ENCODE measurements at places on chromosomes 6 and 20.
A peak's percentile ranks its signal among the peaks of the same experiment; 100 is the strongest.

DNA sequence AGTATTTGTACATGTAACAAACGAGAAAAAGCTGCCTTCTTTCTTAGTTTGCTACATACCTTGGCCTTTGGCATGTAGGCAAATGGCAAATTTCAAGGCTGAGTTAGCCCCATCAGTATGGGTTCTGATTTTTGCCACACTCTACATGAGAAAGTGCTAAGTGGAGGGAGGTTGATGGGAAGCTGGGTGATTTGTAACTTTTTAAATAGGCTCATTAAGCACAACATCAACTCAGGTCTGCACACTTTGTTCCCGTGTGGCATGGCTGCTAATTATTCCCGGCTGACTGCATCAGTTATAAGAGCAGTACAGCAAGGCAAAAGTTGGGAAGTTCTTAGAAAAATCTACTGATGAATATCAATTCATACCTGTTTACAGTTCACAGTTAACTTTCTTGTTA is 172.8 kb upstream of the MAP3K7 start:
- no peak for DNase-seq

DNA sequence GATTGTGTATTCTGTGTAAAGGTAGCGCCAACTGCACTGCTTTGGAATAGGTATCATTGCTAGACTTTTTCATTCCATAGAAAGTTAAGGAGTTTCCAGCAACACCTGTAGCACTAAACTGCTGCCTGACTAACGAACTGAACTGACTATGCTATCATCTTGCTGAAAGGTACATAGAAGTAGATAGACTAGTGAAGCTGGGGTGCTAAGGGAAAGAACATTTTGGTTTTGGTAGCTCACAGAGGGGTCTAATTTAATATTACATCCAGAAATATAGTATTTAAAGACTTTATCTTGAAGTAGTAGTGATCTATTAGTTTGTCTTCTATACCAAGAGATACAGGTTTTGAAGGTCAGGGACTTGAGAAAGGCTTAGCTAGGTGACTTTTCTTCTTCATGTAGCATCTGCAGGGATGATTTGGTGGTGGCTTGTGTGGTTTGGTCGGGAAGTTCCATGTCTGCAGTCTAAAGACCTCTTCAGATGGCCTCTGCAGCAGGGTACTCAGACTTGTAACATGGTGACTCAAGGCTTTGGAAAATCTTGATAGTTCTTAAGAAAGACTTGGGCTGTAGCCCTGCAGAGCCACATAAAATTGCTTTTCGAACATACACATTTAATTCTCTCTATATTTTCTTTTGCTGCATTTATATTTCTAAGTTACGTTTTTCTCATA is 10.2 kb downstream of the SENP6 start:
- DNase-seq = peak; percentile 15

- DNase-seq = no peak
These were observed 69.5 kb downstream of the FOXO3 start for GRCh38 chr6:108630050-108630714.

- no peak for DNase-seq
These were observed 11.8 kb upstream of the ZMYND8 start for GRCh38 chr20:47368301-47368700.

DNA sequence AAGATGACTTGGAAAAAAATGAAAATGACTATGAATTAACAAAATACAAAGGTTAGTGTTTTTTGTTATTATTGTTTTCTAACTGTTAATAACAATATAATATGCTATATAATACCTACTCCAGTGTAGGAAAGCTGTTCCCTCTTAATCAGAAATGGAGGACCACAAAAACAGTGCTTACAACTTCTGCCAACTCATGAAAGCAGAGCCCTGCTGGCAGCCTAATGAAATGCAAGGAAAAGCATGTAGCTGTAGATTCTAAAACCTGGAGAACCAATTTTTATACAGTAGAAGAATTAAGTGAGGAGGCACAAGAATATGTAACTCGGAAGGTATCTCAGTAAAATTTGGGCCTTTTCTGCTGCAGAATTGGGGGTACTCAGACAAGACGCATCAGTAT is 29.4 kb downstream of the PHIP start:
- DNase-seq = no peak

DNA sequence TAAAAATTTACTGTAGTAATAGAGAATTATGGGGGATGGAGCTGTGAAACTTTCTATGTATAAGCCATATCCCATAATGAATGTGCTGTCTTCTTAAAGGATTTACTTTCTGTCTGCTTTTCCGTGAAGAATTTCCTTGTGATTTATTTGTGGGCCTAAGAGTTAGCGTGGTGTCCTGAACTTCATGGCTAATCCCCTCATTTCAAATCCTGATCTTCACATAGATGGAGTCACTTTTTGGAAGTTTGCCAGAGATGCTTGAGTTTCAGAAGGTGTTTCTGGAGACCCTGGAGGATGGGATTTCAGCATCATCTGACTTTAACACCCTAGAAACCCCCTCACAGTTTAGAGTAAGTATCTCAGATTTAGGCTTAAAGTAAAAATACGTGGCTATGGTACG is 19.4 kb upstream of the CLDN20 start:
- DNase-seq = no peak

DNA sequence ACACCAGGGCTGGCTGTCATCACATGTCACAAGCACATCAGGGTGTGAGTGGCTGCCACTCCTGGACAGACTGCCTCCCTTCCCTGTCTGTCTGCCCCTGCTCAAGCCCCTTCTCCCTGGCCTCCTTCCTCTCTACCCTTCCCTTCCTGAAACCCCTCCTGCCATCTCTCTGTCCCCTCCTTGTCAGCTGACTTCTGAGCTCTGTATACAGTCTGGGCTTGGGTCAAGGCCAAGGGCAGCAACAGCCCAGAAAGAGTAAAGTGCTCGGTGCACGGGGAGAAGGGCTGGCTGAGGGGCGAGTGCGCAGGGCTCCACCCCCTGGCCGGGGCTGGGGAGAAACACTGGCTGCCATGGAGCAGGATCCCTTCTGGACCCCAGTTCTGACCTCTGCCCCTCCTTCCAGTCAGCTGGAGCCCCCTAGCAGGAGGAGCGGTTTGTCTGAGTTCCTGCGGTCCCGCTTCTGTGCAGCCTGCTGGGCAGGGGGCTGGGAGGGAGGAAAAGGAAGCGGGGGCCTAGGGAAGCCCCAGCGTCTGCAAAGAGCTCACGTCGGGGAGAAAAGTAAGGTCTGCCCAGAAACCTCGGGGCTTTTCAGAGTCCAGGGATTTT is 2.0 kb downstream of the LKAAEAR1 start:
- no peak for DNase-seq

GRCh38 chr20:53800883-53801604 is 207.4 kb upstream of the ZNF217 start:
- DNase-seq = no peak

DNA sequence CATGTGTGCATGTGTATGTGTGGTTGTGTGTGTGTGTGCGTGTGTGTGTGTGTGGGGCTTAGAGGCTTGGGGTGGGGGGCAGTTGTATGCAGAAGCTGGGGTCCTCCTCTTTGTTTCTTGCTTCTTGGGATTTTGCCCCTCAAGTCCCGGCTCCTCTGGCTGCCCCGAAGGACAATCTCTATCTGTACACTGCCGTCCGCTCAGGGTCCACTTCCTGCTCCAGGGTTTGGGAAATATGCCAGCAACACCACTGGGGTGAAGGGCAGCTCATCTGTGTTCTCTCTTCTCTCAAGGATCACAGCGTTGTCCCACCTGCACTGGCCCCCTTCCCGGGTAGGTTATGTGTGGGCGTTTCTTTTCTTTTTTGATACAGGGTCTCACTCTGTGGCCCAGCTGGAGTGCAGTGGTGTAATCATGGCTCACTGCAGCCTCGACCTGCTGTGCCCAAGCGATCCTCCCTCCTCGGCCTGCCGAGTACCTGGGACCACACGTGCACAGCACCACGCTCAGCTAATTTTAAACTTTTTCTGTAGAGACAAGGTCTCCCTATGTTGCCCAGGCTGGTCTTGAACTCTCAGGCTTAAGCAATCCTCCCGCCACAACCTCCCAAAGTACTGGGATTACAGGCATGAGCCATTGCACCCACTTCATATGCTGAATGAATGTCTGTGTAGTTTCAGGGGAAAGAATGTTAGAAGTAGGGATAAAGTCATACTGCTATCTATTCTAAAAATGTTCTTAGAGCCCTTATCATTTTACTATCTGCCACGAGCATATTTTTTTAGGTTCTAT is 25.7 kb downstream of the SLC2A4RG start:
- no peak for DNase-seq

GRCh38 chr20:4677846-4678245 is 43.9 kb upstream of the PRND start:
- DNase-seq = no peak

DNA sequence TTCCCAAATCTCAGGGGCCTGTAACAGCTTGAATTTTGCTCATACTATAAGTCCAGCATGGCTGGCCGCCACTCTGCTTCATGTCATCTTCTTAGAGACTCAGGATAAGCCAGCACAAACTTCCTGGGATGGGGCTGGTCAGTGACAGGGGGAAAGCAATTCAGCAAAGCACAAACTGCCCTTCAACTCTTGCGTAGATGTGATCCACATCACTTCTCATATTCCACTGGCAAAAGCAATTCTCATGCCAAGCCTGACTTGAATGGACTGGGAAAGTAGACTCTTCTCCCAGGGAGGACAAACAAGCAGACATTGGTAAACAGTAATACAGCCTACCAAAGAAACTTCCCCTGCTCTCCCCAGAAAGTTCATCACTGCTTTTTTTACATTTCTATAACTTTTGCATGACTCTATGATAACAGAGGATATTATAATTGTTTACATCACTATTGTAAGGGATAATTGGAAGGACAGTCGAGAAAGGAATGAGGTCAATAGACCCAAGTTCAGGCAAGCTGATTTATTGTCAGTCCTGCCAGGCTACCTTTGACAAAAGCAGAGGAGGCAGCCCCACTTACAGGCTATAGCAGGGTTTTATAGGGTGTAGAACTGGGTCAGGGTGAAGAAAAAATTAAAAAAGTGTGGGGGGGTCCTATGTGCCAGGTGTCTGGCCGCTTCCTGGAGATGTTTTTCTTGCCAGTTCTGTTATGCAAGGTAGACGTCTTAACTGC is 37.4 kb downstream of the RBM24 start:
- no peak for DNase-seq

GRCh38 chr20:46552460-46553420 is 2.3 kb upstream of the OCSTAMP start:
- DNase-seq = peak; percentile 15

DNA sequence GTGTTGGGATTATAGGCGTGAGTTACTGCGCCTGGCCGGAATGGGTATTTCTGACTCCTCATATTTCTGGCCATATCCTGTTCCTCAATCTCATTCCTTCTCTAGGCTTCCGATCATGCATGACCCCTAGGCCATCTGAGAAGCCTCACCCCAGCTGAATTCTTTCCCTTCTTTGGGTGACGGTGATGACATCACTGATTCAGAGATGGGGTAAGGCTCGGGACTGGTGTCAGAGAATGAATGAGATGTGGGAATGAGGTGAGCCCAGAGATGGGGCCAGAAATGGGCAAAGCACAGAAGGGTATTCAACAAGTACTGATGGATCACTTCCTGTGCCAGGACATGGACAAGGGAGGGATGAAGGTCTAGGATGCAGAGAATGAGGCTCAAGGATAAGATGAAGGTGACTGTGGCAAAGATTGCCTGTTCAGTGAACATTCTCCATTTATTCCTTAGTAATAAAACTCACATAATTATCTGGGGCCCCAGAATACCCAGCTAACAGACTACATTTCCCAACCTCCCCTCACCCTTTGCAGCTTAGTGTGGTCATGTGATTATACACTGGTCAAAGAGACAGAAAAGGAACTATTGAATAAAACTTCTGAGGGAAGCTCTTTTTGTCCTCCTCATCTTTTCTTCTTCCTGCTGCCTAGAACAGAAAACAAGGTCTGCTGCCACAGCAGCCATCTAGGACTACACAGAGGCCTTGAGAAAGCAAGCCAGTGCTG is 39.6 kb downstream of the KIAA0319 start:
- no peak for DNase-seq

GRCh38 chr6:37260040-37260439 is 2.1 kb upstream of the TMEM217 start:
- no peak for DNase-seq

DNA sequence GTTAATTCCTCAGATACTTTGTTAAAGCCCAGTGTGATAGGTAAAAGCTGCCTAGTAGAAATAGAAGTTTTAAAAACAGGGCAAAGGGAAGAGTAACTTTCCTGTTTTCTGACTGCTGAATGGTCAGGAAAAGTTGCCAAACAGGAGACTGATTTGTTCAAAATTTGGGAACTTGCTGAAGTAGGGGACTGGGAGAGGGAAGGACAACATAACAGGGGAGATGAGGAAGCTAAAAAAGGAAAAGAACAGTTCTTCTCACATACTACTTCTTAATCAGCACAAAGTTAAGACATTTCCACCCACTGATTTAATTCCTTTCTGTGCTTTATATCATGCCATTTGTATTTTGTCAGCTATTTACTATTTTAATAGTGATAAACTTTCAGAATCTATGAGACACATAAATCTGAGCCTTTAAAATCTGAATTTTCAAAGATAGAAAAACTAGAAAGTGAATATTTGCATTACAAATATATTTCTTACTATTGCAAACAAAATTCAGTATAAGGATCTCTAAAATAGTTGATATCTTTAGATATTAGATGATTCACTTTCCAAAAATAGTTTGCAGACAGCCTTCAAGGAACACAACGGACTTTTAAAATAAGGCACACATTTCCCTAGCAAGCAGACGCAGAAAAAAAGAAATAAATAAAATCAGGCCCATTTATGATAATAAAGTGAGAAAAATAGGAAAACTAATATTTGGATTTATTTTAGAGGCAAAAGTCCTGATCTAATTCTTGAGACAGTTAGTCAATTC is 36.9 kb upstream of the SLC16A10 start:
- DNase-seq = no peak

DNA sequence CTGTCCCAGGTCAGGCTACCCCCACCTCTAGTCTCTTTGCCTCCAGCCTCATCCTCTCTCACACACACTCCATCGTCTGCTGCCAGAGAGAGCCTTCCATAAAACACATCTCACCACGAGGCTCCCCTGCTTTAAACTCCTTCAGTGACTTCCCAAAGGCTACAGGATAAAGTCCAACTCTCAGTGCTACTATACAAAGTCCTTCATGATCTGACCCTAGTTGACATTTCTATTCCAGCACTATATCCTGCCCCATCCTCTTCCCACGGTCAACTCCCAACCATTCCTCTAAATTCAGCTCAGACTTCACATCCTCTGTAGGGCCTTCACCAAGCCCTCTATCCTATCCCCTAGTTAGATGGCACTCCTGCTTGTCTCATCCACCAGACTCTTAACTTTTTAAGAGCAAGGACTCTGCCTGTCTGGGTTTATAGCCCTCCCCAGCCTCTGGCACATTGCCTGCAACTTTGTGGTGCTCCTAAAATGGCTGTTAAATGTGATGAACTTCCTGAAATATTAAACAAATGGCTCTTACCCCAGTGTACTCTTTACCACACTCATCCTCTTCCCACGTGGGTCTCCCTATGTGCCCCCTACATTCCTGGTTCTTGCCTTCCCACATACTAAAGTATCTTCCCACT is 36.1 kb downstream of the KIF16B start:
- no peak for DNase-seq

DNA sequence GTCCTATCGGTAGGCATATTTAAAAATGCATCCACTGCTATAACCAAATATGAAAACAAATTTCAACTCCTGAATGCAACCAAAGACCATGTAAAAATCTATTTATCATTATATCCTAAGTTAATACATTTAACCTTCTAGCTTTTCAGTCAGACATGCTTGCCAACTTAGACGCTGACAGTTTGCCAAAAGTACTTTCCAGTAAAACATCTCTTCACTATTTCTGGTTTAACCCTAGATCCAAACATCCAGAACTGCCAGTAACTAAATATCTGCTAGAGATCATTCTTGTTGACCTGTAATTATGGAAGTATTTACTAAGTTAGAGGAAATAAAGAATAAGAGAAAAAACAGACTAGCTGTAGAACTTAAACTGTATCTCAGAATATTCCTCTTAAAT is 210.2 kb upstream of the THEMIS start:
- DNase-seq = no peak
